Mesenchymal stem cell (in vitro differentiated cells and primary cell): ENCODE measurements at places on chromosomes 2 and 18.

DNA sequence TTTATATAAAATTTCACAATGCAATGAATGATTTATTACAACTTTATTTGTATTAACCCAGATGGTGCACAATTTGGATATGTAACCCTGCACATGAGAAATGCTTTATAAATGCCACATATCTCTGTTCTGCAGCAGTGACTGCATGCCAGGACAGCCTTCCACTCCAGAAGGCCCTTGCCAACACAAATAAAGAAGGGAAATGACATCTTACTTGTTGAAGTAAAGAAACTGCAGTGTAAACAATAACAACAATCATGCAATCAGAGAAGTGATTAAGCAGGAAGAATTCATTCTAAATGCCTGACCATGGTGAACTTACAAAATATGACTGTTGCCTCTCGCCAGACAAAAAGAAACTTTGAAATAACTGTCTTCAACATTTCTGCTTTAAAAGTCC is 129.9 kb upstream of the CHST9 start:
- H3K36me3 ChIP-seq = no peaks in the 10 kb centered on the region
- DNase-seq = peak; percentile 0
- no peak overlapping the region for H3K27ac ChIP-seq
- no peaks in the 10 kb centered on the region for H3K27me3 ChIP-seq
- H3K4me1 ChIP-seq = no peaks in the 10 kb centered on the region

DNA sequence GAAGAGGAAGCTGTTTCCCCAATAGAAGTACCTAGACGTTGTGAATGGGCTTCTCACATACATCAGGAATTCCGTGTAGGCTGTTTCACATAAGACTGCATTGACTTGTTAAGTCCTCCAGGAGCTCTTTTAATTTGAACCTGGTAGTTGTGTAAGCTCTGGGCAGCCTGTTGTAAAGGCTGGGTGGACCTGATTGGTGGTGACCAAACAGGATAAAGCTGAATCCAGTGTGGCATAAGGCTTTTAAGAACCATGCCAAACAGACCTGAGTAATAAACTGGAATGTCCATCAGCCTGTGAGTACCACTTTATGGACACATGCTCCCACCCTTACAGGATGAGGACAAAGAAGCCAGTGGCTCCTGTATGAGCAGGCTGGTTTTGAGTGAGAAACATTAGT is 24.1 kb downstream of the RMND5A start:
- H3K27me3 ChIP-seq = no peaks in the 10 kb centered on the region
- H3K4me3 ChIP-seq = no peak overlapping the region
- H3K27ac ChIP-seq = no peak overlapping the region
- DNase-seq = no peak
- no peaks in the 10 kb centered on the region for H3K36me3 ChIP-seq

DNA sequence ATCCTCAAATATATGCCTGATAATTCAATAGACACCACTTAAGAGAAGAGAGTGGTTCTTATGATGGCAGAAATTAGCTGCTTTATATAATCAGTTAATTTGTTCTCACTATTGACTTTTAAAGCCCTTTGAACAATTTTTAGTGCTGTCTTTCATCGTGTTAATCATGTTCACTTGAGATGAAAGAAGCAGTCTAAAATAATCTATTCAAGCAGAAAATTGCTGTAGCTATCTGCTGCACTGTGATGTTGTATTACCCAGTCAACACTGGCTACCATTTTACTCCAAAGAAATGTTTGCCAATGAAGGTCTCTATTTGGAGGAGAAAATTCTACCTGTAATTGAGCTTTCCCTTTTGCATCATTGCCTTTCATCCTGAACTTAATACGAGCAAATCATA is 459.8 kb upstream of the FSIP2 start:
- H3K36me3 ChIP-seq = no peaks in the 10 kb centered on the region
- H3K4me1 ChIP-seq = no peaks in the 10 kb centered on the region
- H3K27me3 ChIP-seq = no peaks in the 10 kb centered on the region
- no peak for DNase-seq
- H3K4me3 ChIP-seq = no peak overlapping the region
- no peak overlapping the region for H3K27ac ChIP-seq

DNA sequence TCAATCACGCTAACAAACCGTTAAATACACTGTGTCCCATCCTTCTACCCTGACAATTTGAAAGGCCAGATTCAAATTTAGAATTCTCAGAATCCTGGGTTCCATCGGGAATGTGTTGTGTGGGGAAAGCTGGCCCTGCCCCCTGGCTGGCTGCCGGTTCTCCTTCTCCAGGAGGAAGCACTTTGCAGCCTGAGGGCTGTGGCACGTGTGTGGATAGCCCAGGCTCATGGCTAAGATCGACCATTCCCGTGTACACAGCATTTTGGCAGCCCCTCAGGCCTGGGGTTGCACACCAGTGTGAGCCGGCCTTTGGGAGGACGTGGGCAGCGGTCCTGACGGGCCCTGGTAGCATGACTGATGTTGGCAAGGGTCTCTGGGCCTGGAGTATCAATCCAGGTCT is 51.0 kb upstream of the ROCK2 start:
- no peak for DNase-seq
- peaks cover 24% of the 10 kb centered on the region for H3K4me1 ChIP-seq
- H3K4me3 ChIP-seq = no peak overlapping the region
- H3K27me3 ChIP-seq = no peaks in the 10 kb centered on the region
- H3K27ac ChIP-seq = no peak overlapping the region
- no peaks in the 10 kb centered on the region for H3K36me3 ChIP-seq

GRCh38 chr18:10131081-10131459 is 217.3 kb downstream of the VAPA start:
- peaks cover 6% of the 10 kb centered on the region for H3K4me1 ChIP-seq
- H3K27ac ChIP-seq = no peak overlapping the region
- no peaks in the 10 kb centered on the region for H3K36me3 ChIP-seq
- DNase-seq = no peak
- peaks cover 12% of the 10 kb centered on the region for H3K27me3 ChIP-seq

DNA sequence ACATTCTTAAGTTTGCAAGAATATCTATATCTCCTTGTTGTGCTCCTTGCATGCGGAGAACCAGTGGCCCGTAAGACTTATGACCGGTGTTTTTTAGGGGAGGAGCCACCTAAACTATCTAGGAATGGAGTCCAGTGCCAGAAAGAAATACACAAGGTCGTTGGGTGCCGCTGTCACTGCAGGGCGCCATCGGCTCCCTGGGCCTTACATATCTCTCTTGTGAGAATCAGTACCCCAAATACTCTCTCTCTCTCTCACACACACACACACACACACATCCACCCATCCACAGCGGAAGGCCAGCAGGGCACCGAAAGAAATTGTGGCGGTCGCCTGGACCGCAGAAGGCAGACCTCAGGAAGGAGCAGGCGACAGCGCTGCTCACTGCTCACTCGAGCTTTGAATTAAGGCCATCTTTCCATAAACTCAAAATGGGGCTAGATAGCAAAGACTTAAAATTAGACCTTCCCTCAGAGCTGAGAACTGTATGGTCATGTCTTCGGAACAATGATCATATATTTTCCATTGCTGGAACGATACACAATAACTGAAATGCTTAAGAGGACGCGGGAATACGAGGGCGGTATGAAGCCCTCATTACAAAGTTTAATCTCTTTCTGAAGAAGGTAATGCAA is 10.4 kb downstream of the NR4A2 start:
- peaks cover 20% of the 10 kb centered on the region for H3K4me1 ChIP-seq
- DNase-seq = peak; percentile 31
- H3K27ac ChIP-seq = no peak overlapping the region
- no peaks in the 10 kb centered on the region for H3K36me3 ChIP-seq
